Endothelial cell (in vitro differentiated cells): ENCODE measurements at places on chromosomes 1 and 21.

DNA sequence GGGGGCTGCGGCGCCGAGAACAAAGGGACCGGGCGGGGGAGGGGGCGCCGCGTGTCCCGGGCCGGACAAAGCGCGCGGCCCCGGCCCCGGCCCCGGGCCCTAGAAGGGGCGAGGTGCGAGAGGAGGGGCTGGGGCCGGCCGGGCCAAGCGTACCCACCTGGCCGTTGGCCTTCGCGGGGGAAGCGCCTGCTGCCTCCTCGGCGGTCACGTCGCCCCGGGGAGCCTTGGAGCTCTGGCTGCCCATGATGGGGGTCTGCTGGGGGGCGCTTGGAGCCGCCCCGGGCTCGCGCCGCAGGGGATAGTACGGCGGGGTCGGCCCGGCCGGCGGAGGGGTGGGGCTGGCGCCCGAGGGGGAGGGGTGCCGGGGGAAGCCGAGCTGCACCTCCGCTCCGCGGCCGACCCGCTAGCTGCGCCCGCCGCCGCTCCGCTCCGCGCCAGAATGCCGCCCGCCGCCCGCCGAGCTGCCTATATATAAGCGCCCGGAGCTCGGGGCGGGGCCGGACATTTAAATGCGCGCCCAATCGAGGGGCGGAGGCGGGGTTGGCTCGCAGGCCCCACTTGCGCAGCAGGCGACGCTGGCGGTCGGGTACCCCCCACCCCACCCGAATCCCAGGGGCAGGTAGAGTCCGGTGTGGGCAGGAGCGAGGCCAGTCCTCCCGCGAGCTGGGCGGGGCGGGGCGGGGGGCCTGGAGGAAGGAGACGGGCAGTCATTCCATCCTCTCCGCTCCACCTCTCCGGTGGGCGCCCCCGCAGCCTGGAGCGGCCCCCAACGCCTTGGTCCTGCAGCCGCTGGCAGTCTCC, at the start of gene MARCKSL1:
TSS of gene MARCKSL1 (minus strand) at position 444 of the 801 bp plus-strand sequence. CDS start at position 244, 200 bp downstream.
- peak; percentile 91 for DNase-seq

DNA sequence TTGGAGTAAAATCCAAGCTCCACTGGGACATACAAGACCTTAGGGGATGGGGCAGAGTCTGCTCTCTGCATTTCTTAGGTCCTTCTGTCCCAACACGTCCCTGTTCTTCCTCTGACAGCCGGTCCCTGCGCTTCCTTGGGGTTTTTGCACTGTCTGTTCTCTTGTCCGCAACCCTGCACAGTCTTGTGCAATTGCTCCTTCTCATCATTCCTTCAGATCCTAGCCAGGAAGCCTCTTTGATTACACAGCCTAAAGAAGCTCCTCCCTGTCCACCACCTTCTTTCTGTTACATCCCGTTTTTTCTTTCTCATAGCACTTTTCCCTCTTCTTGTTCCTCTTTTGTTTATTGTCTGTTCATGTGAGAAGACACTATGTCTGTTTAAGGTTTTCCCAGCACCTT, 19.9 kb downstream of the ACOT11 start:
- no peak for DNase-seq

- DNase-seq, result no peak
Measured at GRCh38 chr1:16250524-16251251, 13.7 kb upstream of the CPLANE2 start.

DNA sequence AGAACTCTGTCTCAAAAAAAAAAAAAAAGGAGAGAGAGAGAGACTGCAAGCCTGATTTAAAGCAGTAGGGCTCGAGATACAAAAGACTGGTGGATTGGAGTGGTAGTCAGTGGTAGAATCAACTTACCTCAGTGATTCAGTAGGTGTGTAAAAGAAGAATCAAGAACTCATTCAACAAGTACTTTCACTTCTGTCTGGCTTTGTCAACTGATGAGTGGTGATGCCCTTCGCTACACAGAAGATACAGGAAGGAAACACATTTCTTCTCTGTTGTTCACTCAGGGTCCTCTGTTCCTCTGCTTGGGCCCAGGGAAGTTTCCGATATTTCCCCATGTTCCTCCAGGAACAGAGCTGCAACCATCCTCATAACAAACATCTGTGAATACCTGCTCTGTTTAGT, 68.6 kb upstream of the COG2 start:
- DNase-seq, result no peak

GRCh38 chr1:235088430-235088829, 40.2 kb downstream of the TOMM20 start:
- no peak for DNase-seq

DNA sequence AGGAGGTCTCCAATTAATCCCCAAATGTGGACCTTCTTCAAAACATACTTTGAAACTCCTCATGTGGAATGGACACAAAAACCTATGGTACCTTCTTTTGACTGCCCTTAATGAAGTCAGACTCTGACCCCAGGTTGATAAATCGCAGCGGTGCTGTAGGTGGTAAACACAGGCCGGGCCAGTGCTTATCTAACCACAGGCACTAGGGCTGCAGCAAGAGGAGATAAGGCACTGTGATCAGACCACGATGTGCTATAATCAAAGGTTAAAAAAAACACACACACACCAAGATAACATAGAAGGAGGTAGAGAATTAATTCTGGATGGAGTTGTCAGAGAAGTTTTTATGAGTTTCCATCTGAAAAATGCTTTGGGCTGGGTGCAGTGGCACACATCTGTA, 52.3 kb upstream of the SIPA1L2 start:
- DNase-seq, result no peak

DNA sequence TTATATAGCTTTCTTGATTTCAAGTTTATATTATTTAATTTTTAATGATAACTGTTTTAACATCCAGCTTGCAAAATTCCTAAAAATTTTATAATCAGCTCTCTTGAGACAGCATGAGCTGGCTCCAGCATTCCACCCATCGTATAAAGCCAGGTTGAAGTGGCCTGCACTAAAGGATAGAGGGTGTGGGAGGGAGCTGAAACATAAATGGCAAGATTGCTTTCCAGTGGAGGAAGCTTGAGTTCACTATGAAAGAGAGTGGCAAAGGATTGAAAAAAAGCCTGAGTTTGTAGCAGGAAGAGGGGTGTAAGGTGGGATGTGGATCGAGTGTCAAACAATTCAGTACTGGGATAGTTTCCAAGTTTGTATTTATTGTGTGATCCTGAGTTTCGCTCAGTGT, 48.5 kb upstream of the ZNF644 start:
- no peak for DNase-seq

DNA sequence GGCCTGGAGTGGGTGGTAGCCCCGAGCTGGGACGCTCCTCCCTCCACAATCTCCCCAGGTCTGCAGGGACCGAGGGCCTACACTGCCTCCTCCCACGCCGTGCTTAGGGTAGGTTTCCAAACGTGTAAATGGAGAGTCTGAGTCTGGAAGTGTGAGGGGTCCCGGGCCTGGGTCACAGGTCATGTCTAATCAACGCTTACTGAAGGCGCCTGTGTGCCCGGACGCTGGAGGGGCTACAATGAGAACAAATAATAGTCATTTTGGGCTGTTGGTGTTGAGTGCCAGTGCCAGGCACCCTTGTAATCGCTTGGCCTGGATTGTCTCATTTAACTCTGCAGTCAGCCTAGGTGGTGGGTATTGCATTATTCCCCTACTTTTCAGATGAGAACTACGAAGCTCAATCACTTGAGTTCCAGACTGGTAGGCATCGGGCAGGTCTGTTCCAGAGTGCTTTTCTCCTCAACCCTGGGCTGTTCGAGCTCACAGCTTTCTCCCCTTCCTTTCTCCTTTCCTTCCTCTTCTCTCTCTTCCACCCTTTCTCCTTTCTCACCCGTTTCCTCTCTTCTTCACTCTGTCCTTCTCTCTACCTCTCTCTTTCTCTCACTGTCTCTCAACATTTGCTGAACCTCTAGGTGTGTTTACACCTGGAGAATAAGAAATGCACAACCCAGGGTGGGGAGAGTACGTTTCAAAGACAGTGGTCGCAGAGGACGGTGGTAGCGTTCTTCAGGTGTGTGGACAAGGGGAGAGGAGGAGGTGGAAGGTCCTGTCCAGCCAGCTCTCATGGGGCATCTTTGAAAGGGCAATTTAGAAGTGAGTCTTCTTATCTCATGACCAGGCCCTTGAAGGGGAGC, 883 bp downstream of the SLC66A1 start:
- no peak for DNase-seq

GRCh38 chr1:200128944-200129879, 101.7 kb downstream of the NR5A2 start:
- no peak for DNase-seq

- no peak for DNase-seq
Measured at GRCh38 chr21:41948901-41949300, 4.9 kb downstream of the C2CD2 start.

DNA sequence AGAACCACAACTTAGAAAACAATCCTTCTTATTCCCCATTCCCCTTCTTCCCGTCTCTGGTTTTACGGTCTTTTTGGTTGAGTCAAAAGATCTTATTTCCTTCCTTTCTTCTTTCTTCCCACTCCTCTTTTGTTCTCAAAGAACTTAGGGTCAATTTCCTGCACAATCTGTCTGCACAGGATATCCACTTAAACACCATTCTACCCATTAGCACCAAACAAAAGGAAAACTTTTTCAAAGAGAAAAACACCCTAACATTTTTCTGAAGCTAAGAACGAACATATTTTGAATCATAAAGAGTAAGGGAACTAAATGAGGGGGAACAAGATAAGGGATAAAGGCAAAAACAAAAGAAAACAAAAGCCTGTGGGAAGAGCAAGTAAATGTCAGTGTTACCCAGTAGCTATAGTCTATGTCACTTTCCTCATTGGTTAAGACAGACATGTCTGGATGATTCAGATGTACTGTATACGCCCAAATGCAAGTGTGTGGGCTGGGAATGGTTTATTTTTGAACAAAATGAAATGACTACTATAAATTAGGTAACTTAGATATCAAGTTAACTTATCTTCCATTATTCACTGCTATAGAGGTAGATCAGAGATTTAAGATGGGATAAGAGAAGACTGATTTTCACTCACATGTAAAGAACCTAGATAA, 59.9 kb downstream of the TOR3A start:
- no peak for DNase-seq

GRCh38 chr21:28944296-28944695, 48.4 kb downstream of the LTN1 start:
- DNase-seq, result no peak

DNA sequence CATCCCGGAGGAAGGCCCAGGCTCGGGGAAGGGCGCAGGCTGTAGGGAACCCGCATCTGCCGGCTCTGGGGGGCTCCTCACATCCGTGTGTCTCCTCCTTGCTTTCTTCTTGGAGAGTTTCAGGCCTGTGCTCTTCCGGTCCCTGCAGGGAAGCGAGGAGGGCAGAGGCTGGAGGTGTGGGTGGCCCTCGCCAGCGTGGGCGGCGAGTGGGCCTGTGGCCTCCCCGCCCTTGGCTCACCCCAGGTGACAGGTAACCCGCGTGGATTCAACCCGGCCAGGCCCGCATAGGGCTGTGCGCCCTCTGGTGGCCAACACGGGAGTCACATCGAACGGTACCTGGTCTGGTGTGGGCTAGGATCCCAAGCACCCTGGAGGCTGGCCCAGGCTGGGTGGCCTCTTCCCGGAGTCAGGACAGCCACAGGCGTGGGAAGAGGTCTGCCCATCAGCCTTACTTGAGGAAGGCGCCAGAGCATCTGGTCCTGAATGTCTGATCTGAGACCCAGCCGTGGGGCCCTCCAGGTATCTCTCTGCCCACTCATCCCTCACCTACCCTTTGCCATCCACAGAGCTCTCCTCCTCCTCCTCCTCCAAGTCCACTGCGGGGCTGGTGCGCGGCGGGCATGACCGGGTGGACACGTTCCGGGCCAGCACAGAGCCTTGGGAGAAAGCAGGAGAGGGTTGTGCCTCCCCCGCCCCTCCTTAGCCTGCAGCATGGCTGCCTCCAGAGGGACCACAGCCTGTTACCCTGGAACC, 9.6 kb upstream of the TNFRSF25 start:
- peak; percentile 66 for DNase-seq

- no peak for DNase-seq
Measured at GRCh38 chr1:209176866-209177430, 406.6 kb upstream of the CAMK1G start.

DNA sequence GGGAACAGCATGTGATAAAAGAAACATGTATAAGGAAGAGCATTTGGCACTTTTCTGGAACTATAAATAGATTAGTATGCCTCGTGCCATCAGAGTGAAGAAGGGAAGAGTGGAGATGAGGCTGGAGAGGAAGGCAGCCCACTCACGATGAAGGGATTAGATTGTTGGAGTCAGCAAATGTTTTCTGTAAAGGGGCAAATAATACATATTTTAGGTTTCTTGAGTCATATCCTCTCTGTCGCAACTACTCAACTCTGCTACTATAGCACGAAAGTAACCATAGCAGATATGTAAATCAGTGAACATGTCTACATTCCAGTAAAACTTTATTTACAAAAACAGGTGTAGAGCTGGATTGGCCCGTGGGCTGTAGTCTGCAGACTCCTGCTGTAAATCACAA, 147.8 kb downstream of the TENT5C start:
- no peak for DNase-seq

GRCh38 chr1:67536957-67537666, 106.9 kb upstream of the SERBP1 start:
- no peak for DNase-seq

GRCh38 chr1:147475488-147475887, 65.8 kb upstream of the BCL9 start:
- no peak for DNase-seq

GRCh38 chr1:162590101-162590500, 28.6 kb downstream of the UAP1 start:
- no peak for DNase-seq

GRCh38 chr1:13699936-13700520, at the start of gene PRDM2:
PRDM2 (plus strand) TSS chr1:13700188; CDS start chr1:13715606, 15,418 bp downstream.
- peak; percentile 56 for DNase-seq

- no peak for DNase-seq
Measured at GRCh38 chr21:44394733-44395132, 41.3 kb downstream of the TRPM2 start.

- no peak for DNase-seq
Measured at GRCh38 chr1:25590096-25590824, 26.3 kb upstream of the MAN1C1 start.

GRCh38 chr1:228039006-228039903, 32.5 kb downstream of the WNT3A start:
- no peak for DNase-seq

DNA sequence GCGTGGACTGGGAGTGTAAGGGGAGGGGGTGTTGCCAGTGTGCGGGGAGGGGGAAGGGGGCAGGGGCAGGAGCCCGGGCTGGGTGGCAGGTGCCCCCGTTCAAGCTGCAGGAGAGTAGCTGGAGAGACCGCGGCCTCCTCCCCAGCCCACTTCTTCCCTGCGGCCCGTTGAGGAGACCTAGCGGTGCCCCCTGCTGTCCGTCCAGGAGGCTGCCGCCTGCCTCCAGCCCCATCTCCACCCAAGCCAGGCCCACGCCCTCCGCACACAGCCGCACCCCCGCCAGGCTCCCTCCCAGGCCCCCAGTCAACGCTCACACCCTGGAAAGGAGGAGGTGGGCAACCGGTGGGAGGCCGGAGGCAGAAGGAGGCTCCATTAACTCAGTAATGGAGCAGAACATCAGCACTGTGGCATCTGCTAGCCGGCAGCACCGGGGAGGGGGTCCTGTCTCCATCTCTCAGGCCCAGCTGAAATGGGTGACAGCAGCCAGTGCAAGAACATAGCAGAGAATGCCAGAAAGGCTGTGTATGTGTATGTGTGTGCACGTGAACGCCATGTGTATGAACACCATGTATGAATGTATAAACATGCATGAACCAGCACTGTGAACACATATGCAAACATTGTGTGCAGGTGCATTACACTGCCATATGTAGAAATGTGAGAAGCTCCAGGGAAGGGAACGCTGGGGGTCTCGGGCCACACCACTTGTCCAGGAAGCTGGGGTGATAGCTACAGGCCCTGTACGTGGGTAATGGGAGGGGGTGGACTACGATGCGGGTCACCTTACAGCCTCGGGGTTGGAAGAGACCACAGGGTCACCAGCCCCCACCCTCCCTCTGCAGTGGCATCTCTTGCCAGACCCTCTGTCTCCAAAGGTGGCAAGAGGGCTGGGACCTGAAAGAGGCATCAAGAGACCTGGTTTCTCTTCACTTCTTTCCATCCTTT, 84.6 kb downstream of the SYT2 start:
- peak; percentile 83 for DNase-seq
